ENCODE measurements at places on chromosomes 16 and 17.

DNA sequence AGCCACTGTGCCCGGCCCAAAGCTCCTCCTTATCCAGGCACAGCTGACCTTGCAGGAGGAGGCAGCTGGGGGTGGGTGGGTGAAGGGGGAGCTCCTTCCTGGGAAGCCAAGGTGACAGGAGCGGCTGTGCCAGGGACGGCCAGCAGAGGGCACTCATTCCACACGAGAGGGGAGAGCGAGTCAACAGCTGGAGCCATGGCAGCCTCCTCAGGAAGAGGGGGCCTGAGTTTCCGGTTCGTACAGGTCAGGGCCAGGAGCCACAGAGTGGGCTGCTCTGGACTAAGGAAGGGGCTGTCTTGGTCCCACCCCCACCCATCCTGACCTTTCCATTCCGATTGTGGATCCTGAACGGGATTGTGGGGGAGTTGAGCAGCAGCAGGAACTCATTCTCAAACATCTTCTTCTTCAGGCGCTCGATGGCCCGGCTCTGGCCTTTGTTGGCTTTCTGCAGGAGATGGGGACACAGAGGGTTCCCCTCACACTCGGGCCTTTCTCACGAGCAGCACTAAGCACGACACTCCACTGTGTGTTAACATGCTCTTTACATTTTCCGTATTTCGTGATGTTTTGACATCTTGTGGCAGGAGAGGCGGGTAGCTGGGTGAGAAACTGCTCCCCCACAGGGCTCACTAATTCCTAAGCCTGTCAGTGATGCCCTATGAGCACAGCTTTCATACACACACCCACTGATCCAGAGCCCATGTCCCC, 61.6 kb downstream of the TIMM22 start:
- DNase-seq = peak; percentile 25

DNA sequence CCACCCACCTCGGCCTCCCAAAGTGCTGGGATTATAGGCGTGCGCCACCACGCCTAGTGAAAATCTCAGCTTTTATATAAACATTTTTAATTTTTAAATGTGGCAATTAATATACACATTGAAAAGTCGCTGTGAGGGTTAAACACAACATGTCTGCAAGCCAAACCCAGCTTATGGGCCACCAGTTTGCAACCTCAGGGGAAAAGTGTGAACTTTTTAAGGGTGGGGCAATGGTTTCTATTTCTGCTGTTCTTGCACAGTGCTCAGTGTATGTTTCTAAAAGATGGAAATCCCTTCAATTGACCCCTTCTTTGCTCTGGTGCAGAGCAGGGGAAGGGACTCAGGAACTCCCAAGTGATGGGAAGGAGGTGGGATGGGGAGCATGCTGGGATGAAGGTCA, 18.3 kb upstream of the SUPT4H1 start:
- DNase-seq = no peak

- no peak for DNase-seq
Observed at GRCh38 chr17:77254951-77255825, 114.4 kb downstream of the SEC14L1 start.

DNA sequence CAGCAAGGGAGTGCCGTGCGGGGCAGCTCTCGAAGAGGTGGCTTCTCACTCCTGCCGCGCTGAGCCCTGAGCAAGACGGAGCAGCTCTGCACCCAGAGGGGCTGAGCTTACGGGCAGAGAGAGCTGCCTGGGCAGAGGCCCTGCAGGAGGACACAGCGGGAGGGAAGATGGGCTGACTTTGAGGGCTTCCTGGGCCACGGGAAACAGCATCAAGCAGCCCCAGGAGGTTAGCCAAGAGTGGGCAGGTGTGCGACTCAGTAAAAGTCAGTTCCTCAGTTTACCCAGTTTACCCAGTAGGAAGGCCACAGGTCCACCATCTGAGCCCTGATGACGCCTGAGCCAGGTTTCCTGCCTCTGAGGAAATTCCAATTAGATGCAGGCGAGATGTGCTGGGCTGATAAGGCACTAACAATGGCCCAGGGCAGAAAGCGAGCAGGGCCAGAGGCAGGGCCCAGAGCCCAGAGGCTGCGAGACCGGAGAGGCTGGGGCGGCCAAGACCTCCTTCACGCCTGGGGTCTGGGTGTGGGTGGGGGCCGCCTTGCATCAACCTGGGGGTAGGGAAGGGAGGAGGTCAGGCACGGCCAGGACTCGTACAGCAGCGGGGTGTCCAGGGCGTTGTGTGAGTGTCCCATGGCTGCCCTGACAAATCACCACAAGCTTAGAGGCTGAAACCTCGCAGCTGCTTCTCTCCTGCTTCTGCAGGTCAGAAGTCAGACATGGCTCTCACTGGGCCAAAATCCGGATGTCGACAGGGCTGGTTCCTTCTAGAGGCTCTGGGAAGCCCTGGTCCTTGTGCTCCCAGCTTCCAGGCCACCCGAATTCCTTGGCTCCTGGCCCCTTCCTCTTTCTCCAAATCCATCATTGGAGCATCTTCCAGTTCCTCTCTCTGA, 32.0 kb upstream of the CIBAR2 start:
- DNase-seq = no peak

- no peak for DNase-seq
Observed at GRCh38 chr17:82219083-82219482, 6.4 kb upstream of the CCDC57 start.

DNA sequence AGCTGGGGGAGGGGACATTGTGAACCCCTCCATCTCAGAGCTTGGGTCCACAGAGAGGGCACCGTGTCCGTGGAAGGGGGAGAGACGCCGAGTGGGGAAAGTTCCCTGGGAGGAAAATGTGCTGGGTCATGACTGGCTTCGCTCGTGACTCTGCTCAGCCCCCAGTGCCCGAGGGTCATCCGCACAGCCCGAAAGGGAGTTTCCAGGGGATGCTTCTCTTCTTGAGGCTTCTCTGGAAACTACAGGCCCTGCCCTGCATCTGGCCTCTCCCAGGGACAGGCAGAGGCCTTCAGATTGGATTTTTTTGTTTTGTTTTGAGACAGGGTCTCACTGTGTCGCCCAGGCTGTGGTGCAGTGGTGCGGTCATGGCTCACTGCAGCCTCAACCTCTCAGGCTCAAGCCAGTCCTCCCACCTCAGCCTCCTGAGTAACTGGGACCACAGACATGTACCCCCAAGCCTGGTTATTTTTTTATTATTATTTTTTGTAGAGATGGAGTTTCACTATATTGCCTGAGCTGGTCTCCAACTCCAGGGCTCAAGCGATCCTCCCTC, 9.8 kb upstream of the GSE1 start:
- DNase-seq = no peak

GRCh38 chr17:48011405-48012150, 26.0 kb downstream of the COPZ2 start:
- no peak for DNase-seq

GRCh38 chr17:31704483-31704882, 154.6 kb downstream of the COPRS start:
- no peak for DNase-seq

- no peak for DNase-seq
Observed at GRCh38 chr17:31388770-31389656, 2.5 kb upstream of the RAB11FIP4 start.

- no peak for DNase-seq
Observed at GRCh38 chr17:32525122-32525521, 38.3 kb downstream of the CDK5R1 start.

GRCh38 chr17:74998783-74999182, 11.4 kb downstream of the CDR2L start:
- no peak for DNase-seq

DNA sequence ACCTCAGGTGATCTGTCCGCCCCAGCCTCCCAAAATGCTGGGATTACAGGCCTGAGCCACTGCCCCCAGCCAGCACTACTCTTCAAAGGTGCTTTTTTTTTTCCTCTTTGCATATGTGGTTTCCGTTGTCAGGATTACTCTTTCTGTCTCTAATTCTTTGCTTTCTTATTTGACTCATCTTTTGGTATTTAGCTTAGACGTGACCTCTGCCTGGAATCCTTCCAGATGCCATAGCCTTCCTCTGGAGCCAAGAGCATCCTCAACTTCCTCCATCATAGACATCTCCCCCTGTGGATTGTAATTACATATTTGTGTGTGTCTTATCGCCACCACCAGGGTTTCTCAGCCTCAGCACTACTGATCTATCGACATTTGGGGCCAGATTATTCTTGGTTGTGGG, 84.4 kb upstream of the XYLT1 start:
- no peak for DNase-seq

DNA sequence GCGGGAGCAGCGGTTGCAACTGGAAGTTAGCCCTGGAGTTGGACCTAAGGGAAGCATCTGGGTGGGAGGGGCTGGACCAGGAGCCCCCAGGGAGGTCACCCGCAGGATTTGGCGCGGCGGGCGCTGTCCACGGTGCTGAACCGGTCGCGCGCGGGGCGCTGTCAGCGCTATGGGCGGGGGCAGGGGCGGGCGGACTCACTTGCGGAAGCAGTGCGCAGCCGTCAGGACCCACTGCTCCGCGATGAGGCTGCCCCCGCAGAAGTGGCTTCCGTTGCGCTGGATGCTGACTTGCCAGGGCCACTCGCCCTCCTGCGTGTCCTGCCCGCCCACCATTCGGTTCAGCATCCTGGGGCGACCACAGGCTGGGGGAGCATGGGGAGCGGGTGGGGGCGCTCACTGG, 4.5 kb downstream of the PRSS27 start:
- peak; percentile 55 for DNase-seq

GRCh38 chr17:27804113-27804512, 3.8 kb upstream of the NOS2 start:
- no peak for DNase-seq

DNA sequence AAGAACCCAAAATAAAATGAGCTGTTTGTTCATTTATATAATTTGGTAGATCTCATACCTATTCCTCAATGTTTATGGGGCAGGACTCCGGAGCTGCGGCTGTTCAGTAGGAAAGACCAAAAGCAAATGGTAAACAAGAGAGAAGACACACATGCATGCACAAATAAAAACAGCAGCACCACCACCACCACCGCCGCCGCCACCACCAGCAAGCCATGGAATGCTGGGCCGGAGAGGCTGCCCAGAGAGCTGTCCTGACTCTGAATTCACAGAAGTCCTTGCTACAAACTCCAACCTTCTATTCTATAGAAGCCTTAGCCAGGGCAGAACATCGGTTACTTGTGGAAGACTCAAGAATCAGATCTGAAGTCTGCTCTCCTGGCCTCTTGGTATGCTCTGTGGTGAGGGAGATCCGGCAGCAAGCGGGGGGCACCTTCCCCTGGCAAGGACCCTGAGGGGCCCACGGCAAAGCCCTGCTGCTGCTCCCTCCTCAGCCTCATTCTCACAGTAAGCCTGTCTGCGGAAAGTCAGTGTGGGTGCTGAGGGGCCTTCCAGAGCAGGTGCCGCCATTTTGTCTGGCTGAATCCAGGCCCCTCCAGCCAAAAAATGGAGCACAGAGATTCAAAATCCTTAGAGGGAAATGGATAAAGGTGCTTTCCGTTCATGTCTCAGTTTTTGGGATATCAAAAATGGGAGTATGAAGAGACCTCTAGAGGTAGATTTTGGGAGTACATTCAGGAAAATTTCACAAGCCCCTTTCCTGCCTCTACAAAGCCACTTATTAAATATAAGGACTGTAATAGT, 6.4 kb upstream of the FOXJ1 start:
- DNase-seq = no peak

- no peak for DNase-seq
Observed at GRCh38 chr16:87489434-87490045, 3.3 kb downstream of the ZCCHC14 start.

- DNase-seq = no peak
Observed at GRCh38 chr17:7882068-7882467, 6.5 kb upstream of the CHD3 start.

DNA sequence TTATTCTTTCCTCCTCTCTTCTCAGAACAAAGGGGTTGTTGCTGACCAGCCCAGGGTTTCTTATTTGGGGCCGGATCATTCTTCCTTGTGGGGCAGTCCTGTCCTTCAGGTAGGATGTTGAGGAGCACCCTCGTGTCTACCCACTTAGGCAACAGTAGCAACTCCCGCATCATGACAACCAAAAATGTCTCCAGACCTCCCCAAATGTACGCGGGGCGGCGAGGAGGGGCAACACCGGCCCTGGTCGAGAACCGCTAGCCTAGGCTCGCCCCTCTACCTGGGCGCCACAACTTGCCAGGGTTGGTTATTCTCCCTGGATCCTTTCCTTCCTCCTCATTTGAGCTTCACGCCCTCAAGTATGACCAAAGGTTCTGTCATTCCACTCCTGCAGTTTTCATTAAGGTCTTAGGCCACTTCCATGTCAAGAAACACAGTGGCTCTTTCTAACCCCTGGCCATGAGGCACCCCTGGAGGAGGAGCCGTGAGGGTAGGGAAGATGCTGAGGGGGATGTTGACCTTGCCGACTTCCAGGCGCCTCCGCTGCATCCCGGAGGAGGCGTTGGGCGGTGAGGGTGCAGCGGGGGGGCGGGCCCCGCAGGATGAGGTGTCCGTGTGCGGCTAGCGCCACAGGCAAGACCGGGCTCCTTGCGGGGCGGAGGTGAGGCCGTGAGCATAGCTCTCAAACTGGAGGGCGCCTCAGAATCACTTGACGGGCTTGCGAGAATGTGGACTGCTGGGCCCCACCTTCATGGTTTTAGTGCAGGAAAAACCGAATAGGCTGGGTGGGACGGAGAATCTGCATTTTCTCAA, 712 bp upstream of the SPECC1 start:
- no peak for DNase-seq

GRCh38 chr17:31726980-31727427, 132.0 kb downstream of the COPRS start:
- DNase-seq = no peak
